ENCODE measurements at places on chromosomes 7 and 10.

- no peak for DNase-seq
These were observed 114.5 kb downstream of the MBL2 start for GRCh38 chr10:52658112-52658511.

DNA sequence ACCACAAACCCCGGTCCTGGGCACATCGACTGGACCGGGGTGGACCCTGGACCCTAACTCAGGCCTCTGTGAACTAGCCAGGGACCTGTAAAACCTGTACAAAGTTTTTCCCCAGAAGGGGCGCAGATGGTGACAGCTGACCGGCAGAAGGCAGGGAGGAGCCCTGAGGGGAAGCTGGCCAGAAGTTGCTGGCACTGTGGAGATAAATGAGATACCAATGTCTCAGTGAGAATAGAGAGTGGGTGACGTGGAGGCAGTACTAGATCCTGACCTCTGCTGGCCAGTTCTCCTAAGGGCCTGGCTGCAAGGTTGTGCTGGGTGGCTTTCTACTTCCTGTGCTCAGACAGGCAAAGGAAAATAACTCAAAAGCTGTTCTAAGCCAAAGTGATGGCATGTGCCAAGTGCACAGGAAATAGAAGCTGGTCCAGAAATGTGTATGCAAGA lies 10.6 kb upstream of the TSPAN14 start:
- DNase-seq, result no peak

- DNase-seq, result no peak
These were observed at the start of gene ADAM12 for GRCh38 chr10:126387931-126388911. ADAM12 (minus strand) TSS chr10:126388477; CDS start chr10:126388145, 332 bp downstream.

DNA sequence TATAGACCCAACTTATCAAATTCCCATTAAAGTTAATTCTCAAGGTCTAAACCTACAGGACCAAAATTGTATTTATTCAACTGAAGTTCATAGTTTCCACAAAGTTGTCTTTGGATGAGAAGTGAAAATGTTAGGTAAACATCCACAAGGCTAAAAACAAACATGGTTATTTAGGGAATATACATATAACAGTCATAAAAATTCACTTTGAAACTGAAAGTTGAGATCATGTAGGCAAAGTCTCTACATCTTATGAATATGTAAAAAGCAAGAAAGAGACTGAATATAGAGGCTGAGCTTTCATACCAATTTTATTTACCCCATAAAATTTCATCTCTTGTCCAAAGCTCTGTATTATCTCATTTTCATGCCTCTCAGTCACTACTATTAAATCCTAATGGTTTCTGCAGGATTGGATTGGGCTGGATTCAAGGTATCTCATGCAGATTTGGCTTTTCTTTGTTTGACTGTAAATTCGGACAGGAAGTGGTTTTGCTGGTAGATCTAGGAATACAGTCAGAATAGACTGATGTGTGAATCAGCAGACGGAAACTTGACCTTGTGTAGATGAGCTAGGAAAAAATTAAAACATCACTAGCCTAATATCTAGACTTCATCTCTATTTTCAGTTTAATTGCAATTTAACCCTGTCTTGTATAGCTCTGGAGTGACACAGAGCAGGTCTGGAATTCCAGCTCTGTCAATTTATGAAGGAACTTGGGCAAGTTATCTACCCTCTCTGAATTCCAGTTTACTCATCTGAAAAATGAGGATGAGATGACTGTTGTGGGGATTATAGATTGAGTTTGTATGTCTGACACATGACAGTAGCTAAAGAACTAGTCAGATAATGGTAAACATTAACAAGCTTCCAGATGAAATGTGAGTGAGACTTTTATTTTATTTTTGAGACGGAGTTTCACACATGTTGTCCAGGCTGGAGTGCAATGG lies 27.3 kb upstream of the SKAP2 start:
- DNase-seq, result no peak

All from esophagus squamous epithelium (tissue), 5 donors.